ENCODE measurements at places on chromosomes 1 and 21. TPM values are rescaled to one million over a fixed set of nuclear protein-coding genes. Genes with fewer than 3 reads are reported as not detected.

The NT5C1A gene
- polyA plus RNA-seq, result not detected

The RGS4 gene
- polyA plus RNA-seq, result not detected

GRCh38 chr21:17231124-17231523, 281.7 kb upstream of the CXADR start:
- H3K27ac ChIP-seq, result no peak overlapping the region
- H3K4me1 ChIP-seq, result no peaks in the 10 kb centered on the region
- no peaks in the 10 kb centered on the region for H3K36me3 ChIP-seq
- no peaks in the 10 kb centered on the region for H3K27me3 ChIP-seq
- no peak for DNase-seq

GRCh38 chr1:168766568-168766967, 37.6 kb upstream of the DPT start:
- no peaks in the 10 kb centered on the region for H3K36me3 ChIP-seq
- no peak overlapping the region for H3K27ac ChIP-seq
- no peaks in the 10 kb centered on the region for H3K27me3 ChIP-seq
- DNase-seq, result no peak
- no peaks in the 10 kb centered on the region for H3K4me1 ChIP-seq
- H3K4me3 ChIP-seq, result no peak overlapping the region

- peak; percentile 75 for DNase-seq
- peaks cover 23% of the 10 kb centered on the region for H3K4me1 ChIP-seq
- H3K4me3 ChIP-seq, result no peak overlapping the region
Measured at GRCh38 chr1:109499661-109500536, 6.0 kb downstream of the CYB561D1 start.

DNA sequence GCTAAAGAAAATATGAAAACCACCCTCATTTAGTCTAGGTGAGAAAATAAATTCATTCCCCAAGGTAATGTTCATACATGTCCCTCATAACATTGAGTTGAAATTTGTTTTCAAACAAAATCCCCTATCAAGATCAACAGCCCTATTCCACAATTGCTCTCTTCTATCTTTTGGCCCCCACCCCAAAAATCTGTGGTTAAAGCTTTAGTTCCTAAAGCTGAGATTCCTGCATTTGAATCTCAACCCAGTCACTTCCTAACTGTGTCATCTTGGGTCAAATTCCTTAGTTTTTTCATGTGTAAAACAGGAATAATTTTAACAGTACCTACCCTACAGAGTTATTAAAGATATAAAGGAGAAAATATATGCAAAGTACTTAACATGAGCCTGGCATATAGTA, 22.0 kb downstream of the KIAA0319L start:
- DNase-seq, result no peak
- no peaks in the 10 kb centered on the region for H3K4me1 ChIP-seq
- H3K4me3 ChIP-seq, result no peak overlapping the region
- H3K27me3 ChIP-seq, result no peaks in the 10 kb centered on the region
- no peak overlapping the region for H3K27ac ChIP-seq
- peaks cover 4% of the 10 kb centered on the region for H3K36me3 ChIP-seq

GRCh38 chr1:192797143-192797542, 11.7 kb upstream of the RGS2 start:
- no peaks in the 10 kb centered on the region for H3K27me3 ChIP-seq
- H3K4me1 ChIP-seq, result no peaks in the 10 kb centered on the region
- DNase-seq, result no peak
- no peak overlapping the region for H3K27ac ChIP-seq
- no peak overlapping the region for H3K4me3 ChIP-seq

- H3K36me3 ChIP-seq, result no peaks in the 10 kb centered on the region
- peaks cover 9% of the 10 kb centered on the region for H3K4me1 ChIP-seq
- no peak overlapping the region for H3K27ac ChIP-seq
- H3K27me3 ChIP-seq, result no peaks in the 10 kb centered on the region
- no peak for DNase-seq
Measured at GRCh38 chr1:30844631-30845030, 63.9 kb downstream of the SDC3 start.

DNA sequence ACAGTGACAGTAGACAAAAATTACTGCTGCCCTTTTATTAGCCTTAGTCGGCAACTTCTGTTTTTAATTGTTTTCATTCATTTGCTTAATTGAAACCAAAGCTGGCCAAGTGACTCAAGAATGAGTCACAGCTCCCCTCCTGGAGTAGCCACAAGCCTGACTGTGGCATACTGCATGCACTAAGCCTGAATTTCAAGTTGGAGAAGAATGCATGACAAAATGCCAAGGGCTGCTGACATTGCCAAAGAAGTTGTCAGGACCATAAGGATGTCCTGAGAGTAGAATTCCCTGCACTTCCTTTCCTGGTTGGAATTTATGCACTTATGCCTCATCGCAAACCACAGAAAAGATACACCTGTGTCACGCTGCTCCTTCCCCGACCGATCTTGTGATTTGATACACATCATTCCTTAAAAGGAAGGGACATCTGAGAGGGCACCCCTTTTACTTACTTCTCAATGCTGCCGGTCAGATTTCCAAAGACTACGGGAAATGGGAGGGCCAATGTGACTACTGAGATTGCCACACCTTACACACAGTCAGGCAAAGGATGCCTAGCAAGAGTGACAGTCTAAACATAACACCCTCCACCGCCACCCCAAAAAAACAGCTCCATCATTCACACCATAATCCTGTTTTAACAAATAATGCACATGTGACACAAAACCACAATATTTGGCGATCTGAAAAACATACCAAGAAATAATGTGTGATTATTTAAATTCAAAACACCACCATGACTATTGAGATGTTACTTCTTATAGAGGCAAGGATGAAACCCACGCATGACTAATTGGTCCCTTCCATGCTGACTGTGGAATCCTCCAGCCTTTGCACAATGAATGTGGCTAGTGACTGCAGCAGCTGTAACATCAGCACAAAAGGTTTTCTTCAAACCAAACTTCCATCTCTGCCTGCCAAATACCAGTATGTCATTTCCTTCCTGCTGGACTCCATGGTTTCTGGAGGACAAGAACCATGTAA, 28.2 kb downstream of the VAV3 start:
- DNase-seq, result no peak
- H3K4me1 ChIP-seq, result no peaks in the 10 kb centered on the region
- no peak overlapping the region for H3K4me3 ChIP-seq
- H3K36me3 ChIP-seq, result no peaks in the 10 kb centered on the region

- H3K36me3 ChIP-seq, result no peaks in the 10 kb centered on the region
- peak overlapping the region; percentile 94 for H3K27ac ChIP-seq
- peak; percentile 71 for DNase-seq
- H3K4me1 ChIP-seq, result peaks cover 29% of the 10 kb centered on the region
Measured at GRCh38 chr1:10794724-10795275, 1.6 kb downstream of the CASZ1 start.

- H3K4me3 ChIP-seq, result peak within 1 kb of the TSS; percentile 69
- DNase-seq, result peak; percentile 51
- H3K4me1 ChIP-seq, result no peaks in the 10 kb centered on the region
- peaks cover 11% of the 10 kb centered on the region for H3K36me3 ChIP-seq
Measured at GRCh38 chr21:41953831-41954653, at the start of gene C2CD2. Gene C2CD2, minus strand, starts transcription at chr21:41954018. Its CDS starts 370 bp downstream, at chr21:41953648.

- DNase-seq, result no peak
- H3K4me1 ChIP-seq, result no peaks in the 10 kb centered on the region
- H3K27me3 ChIP-seq, result peaks cover 8% of the 10 kb centered on the region
- no peak overlapping the region for H3K27ac ChIP-seq
- H3K4me3 ChIP-seq, result no peak overlapping the region
- no peaks in the 10 kb centered on the region for H3K36me3 ChIP-seq
Measured at GRCh38 chr1:18176619-18177018, 69.0 kb downstream of the IGSF21 start.

- no peak for DNase-seq
- H3K36me3 ChIP-seq, result no peaks in the 10 kb centered on the region
- peak overlapping the region; percentile 77 for H3K27ac ChIP-seq
- no peaks in the 10 kb centered on the region for H3K4me1 ChIP-seq
- H3K27me3 ChIP-seq, result no peaks in the 10 kb centered on the region
Measured at GRCh38 chr1:227357927-227358302, 39.6 kb upstream of the CDC42BPA start.

GRCh38 chr1:110136911-110137310, 13.4 kb upstream of the SLC6A17 start:
- no peak overlapping the region for H3K4me3 ChIP-seq
- DNase-seq, result no peak
- no peaks in the 10 kb centered on the region for H3K27me3 ChIP-seq

DNA sequence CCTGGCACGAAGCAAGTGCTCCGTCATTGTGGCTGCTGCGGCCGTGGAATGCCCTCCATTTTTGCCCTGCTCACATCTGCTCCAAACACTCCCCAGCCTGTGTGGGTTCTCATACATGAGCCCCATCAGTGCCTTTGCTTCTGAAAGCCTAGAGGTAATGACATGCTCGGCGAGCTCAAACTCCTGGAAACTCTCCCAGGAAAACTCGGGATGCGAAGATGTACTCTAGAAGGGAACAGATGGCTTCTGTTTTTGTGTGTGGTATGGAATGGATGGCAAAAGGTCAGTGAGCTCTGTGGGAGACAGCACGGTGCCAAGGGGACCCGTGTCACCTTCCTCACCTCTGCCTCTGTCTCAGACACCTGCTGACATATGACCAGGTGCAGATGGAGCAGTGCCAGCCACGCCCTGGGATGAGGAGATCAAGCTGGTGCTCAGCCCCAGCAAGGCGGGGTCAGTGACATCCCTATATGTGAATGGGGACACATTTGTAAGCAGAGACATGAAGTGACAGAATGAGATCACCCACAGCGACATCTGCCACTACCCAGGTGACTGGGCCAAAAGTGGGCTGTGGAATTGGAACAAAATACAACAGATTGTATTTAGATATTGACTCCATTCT, 84.1 kb upstream of the COX20 start:
- H3K36me3 ChIP-seq, result no peaks in the 10 kb centered on the region
- H3K27ac ChIP-seq, result no peak overlapping the region
- no peaks in the 10 kb centered on the region for H3K27me3 ChIP-seq

GRCh38 chr1:47178020-47178419, 11.8 kb downstream of the PDZK1IP1 start:
- no peak for DNase-seq
- H3K4me1 ChIP-seq, result no peaks in the 10 kb centered on the region
- no peaks in the 10 kb centered on the region for H3K36me3 ChIP-seq
- no peak overlapping the region for H3K27ac ChIP-seq
- H3K27me3 ChIP-seq, result no peaks in the 10 kb centered on the region

DNA sequence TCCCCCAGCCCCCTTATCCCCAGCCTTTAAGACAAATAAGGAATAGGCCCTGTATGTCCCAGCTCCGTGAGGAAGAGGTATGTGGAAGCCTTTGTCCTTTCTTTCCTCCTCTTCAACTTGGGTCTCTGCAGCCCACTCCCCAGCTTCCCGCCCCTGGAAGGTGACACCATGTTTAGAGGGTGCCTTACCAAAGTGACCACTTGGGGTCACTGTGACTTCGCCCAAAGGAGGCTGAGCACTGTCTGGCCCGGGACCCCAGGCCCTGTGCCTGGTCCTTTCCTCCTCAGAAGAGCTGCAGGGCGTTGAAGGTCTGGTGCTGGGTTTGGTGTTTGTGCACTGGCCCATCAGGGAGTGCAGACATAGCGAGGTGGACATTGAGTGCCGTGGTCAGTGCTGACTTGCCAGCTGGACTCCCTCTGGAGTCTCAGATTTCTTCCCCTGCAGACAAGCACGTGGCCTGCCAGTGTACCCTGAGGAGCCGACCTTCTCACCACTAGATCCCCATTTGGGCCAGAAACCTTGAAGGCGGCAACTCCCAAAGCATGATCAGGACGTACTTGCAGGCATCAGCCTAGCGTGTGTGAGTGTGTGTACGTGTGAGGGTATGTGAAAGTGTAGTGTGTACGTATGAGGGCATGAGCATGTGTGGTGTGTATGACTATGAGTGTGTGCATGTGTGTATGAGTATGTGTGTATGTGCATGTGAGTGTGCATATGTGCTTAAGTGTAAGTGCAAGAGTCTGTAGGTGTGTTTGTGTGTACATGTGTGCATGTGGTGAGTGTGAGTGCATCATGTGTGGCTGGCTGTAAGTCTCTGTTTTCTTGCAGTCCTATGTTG, 181.4 kb upstream of the KIAA0040 start:
- no peaks in the 10 kb centered on the region for H3K27me3 ChIP-seq
- H3K4me1 ChIP-seq, result no peaks in the 10 kb centered on the region
- H3K36me3 ChIP-seq, result no peaks in the 10 kb centered on the region
- peak; percentile 11 for DNase-seq
- H3K4me3 ChIP-seq, result no peak overlapping the region

- no peaks in the 10 kb centered on the region for H3K36me3 ChIP-seq
- H3K4me3 ChIP-seq, result no peak overlapping the region
- no peaks in the 10 kb centered on the region for H3K27me3 ChIP-seq
- H3K4me1 ChIP-seq, result no peaks in the 10 kb centered on the region
- DNase-seq, result no peak
- no peak overlapping the region for H3K27ac ChIP-seq
Measured at GRCh38 chr1:157782931-157783330, 6.0 kb upstream of the FCRL2 start.

GRCh38 chr1:25799935-25800702, at the start of gene SELENON:
Gene SELENON, plus strand, starts transcription at chr1:25800193. Its CDS starts 38 bp downstream, at chr1:25800231.
- peak within 1 kb of the TSS; percentile 37 for H3K27ac ChIP-seq
- DNase-seq, result peak; percentile 33
- H3K36me3 ChIP-seq, result no peaks in the 10 kb centered on the region
- no peaks in the 10 kb centered on the region for H3K27me3 ChIP-seq

- no peaks in the 10 kb centered on the region for H3K27me3 ChIP-seq
- no peak overlapping the region for H3K27ac ChIP-seq
- H3K36me3 ChIP-seq, result no peaks in the 10 kb centered on the region
- DNase-seq, result no peak
- no peak overlapping the region for H3K4me3 ChIP-seq
Measured at GRCh38 chr1:152244576-152245273, 20.7 kb upstream of the HRNR start.

DNA sequence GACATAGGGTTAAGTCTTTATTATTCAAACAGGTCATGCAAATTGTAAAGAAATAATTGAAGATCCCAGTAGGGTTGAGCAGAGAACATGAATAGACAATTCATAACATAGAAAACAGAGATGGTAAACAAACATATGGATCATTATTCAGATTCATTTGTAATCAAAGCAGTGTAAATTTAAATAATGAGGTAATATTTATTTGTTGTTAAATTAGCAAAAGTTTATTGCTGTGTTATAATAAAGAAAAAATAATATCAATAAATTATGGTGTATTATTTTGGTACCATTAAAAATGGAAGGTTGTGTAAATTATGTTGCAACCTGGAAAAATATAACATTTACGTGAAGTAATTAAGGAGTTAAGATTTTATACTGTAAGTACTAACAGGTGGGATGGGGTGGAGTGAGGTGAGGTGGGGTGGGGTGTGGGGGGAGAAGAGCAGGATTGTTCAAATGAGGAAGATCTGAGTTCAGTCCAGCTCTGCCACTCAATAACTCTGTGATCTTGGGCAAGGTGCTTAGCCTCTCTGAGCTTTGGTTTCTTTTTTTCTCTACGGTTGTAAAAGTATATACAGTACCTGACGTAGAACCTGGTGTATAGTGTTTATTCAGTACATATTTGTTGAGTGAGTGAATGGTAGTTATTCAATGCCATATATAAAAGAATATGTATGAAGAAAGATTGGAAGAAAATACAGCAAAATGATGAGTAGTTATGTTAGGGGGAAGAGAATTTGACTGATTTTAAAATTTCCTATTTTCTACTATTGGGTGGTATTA, 140.3 kb upstream of the KIF26B start:
- H3K27me3 ChIP-seq, result no peaks in the 10 kb centered on the region
- H3K36me3 ChIP-seq, result no peaks in the 10 kb centered on the region
- H3K27ac ChIP-seq, result no peak overlapping the region
- DNase-seq, result no peak
